ENCODE measurements at places on chromosomes 16 and 17.
A peak's percentile ranks its signal among the peaks of the same experiment; 100 is the strongest.

GRCh38 chr16:84532291-84532724, 27.8 kb upstream of the MEAK7 start:
- DNase-seq = no peak

- DNase-seq = no peak
Measured at GRCh38 chr17:67335245-67335835, 31.0 kb downstream of the PSMD12 start.

- DNase-seq = no peak
Measured at GRCh38 chr17:38332735-38333134, 11.0 kb downstream of the GPR179 start.

DNA sequence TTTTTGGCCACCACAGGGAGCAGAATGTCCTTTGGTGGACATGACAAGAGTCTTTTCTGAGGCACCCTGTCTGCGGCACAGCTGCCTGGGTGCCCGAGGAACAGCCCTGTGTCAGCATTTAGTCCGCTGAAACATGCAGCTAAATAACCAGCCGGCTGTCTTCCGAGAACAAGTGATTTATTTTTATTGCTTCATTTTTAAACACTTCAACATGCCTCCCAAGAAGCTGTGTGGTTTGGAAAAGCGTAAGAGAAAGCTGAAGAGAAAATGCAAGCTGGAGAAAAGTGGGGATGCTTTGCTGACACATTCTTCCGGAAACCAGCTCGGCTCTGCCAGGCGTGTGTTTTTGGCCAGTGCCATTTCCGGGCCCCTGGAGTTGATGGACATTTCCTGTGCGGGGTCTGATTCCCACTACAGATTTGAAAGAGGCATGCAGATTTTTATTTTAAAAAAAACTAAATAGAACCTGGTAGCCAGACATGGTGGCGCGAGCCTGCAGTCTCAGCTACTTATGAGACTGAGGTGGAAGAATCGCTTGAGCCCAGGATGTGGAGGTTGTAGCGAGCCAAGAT, 94.7 kb downstream of the SEC14L1 start:
- no peak for DNase-seq

GRCh38 chr16:67606632-67607031, 38.3 kb upstream of the CARMIL2 start:
- no peak for DNase-seq

GRCh38 chr17:30332057-30332542, 1.8 kb downstream of the TMIGD1 start:
- DNase-seq = no peak

DNA sequence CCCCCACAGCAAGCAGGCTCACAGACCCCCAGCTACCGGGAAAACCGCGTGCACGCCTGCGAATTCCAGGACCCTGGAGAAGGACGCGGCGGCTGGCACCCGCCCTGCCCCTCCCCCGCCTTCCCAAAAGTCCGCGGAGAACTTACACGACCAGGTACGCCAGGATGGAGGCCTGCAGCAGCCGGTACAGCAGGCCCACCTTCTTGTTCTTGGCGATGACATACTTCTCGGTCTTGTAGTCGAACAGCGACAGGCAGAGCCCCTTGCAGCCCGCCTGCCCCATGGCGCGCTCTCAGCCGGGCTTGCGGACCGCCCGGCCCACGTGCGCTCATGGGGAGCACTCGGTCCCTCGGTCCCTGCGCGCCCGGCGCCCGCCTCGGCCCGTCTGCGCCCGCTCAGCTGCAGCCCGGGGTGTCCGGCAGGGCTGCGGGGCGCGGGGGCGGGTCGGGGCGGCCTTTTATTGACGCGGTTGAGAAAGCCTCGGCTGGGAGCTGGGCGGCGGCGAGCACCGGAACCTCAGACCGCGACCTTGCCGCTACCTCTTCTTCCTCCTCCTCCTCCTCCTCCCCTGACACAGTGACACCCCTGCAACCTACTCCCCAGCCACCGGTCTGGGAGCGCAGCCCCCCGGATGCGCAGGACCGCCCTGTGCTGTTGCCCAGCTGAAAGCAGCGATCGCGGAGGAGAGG, at the start of gene P2RX5:
TSS of gene P2RX5 (minus strand) at position 433 of the 689 bp plus-strand sequence. CDS start at position 283, 150 bp downstream.
- DNase-seq = peak; percentile 21

DNA sequence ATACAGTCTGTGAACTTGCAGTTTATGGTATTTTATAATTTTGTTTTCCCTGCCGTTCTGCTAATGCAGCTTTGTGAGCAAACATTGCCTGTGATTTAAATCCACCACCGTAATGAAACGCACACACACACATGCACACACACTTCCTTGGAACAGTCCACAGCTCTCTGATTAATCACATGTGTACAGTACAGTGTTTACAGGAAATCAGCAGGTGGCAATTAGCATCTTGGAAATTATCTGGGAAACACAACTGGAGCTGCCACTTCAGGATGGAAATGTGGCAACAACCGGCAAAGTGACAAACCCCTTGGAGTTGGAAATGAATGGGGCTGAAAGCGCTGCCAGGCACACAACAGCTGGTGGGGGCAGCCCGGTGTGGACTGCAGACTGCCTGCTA, 12.9 kb upstream of the ZKSCAN2 start:
- DNase-seq = no peak

DNA sequence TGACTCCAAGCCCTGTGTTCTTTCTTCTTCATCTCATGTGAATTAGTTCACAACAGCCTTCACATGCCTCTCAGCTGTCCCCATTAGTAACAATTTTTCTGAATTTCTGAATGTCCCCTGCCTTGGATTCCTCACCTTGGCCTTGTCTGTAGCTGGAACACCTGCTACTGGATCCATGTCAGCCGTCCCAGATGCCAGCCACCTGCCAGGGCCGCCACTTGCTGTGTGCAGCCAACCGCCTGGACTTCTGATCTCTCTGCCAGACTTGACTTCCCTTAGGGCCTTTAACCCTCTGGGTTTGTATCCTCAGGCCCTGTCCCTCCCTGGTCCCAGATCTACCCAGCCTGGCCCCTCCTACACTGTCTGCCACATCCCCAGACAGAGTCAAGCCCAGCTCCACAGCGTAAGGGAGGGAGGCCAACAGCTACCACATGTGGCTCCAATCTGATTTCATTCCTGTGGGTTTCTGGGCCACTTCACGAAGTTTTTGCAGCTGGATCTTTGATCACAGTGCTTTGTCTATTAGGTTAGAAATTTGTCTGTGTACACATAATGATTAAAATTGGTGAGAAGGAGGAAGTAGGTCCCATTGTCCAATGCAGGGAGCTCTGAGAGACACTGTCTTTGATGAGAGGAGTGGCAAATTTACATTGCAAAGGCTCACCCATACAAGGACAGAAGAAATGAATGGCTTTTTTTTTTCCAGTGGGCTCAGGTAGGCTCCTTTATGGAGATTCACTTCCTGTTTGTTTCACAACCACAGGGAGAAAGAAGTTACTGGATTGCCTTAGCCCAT, 15.3 kb downstream of the MPP2 start:
- DNase-seq = no peak
